ENCODE measurements at places on chromosomes 4 and X.

GRCh38 chr4:158801677-158802076, 32.9 kb downstream of the FNIP2 start:
- no peak for DNase-seq

- no peak for DNase-seq
Measured at GRCh38 chrX:16664626-16665025, 14.7 kb downstream of the S100G start.

GRCh38 chrX:39957816-39958566, 139.8 kb downstream of the BCOR start:
- DNase-seq, result no peak

DNA sequence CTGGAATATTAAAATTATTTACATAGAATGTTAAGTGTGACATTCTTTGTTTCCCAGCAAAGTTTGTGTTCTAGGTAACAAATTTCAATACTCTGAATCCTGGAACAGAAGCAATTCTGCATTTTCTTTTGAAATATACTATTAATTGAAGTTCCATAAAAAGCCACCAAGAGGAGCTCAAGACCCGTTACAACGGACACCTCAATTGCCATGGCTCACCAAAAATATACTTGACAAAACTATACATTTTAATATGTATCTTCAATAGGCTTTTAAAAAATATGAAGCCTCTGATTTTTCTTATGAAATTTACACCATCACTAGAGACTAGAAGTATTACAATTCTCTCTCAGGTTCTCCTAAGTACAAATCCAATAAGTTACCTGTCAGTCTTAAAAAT, 111.4 kb downstream of the NYX start:
- DNase-seq, result no peak

- DNase-seq, result no peak
Measured at GRCh38 chr4:120856294-120856693, 66.2 kb downstream of the PRDM5 start.

DNA sequence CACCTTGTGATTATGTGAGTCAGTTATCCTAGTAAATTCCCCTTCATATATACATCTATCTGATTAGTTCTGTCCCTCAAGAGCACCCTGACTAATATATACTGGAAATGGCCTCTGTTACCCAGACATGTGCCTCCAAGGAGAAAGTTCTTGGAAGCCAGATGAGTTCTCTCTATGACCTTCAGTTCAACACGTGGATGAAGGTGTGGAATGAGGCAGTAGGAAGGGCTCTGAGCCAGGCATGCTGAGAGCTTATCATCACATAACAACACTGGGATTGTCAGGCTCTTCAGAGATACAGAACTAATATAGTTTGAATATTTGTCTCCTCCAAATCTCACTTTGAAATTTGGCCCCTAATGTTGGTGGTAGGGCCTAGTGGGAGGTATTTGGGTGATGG, 44.4 kb upstream of the DHRSX start:
- DNase-seq, result no peak

DNA sequence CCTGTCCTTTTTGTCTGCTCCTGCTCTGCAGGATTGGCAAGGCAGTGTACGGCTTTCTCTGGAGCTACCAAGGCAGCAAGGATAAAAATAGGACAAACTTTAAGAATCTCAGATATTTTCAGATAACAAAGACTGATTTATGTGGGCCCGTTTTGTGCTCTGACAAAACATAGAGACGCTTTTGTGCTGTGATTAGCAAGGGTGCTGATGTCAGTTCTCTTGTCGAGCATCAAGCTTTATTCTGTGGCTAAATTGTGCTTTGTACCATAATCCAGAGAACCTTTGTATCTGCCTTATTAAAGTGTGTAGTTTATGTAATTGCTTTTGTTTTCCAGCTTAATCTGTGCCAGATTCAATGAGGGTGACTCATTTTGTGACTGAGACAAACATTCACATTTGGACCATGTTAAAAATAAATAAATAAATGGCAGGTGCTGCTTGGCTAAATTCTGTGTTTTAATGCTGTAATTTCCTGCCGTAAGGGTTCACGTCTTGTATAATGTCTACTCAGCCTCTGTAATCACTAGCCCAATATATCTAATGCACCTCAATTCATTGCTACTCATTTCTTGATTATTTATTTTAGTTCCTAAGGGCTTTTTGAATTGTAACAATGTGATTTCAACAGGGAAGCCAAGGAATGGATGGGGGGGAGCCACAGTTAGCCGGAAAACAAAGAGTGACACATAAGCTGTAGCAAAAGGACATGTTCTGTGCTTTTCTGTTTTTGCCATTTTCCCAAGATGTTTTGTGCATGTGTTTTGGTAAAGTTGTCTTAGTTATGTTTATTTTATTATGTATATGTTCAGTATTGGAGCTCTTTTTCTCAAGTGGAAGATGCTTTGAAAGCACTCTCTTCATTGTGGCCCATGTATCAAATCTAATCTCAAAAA, 75.1 kb downstream of the GAB1 start:
- DNase-seq, result no peak

- DNase-seq, result no peak
Measured at GRCh38 chrX:55167124-55167803, 52.9 kb upstream of the PAGE5 start.

GRCh38 chr4:163818673-163819072, 324.2 kb downstream of the TMA16 start:
- no peak for DNase-seq

- no peak for DNase-seq
Measured at GRCh38 chrX:141220342-141221008, 21.8 kb downstream of the SPANXC start.

DNA sequence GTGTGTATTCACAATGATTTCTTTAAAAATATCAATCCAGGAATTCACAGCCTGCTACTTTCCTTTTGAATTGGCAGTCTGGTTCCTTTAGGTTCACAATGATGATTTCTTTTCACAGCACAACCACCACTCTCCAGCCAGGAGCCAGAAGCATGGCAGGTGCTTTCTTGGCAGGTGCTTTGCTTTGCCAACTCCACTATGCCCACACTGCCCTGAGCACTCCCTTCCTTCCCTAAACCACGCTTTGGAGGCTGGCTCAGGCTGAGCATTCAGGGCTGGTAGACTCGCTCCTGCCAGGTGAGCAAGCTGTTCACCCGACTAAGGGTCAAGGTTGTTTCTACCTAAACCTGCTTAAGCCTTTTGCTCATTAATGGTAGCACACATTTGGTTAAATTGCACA, 184.5 kb downstream of the SH3KBP1 start:
- DNase-seq, result no peak

- no peak for DNase-seq
Measured at GRCh38 chr4:39706334-39706733, 8.4 kb downstream of the UBE2K start.

- no peak for DNase-seq
Measured at GRCh38 chr4:119093042-119093827, 42.4 kb upstream of the MYOZ2 start.

- DNase-seq, result peak; percentile 32
Measured at GRCh38 chr4:23500894-23501449, 388.9 kb downstream of the PPARGC1A start.

DNA sequence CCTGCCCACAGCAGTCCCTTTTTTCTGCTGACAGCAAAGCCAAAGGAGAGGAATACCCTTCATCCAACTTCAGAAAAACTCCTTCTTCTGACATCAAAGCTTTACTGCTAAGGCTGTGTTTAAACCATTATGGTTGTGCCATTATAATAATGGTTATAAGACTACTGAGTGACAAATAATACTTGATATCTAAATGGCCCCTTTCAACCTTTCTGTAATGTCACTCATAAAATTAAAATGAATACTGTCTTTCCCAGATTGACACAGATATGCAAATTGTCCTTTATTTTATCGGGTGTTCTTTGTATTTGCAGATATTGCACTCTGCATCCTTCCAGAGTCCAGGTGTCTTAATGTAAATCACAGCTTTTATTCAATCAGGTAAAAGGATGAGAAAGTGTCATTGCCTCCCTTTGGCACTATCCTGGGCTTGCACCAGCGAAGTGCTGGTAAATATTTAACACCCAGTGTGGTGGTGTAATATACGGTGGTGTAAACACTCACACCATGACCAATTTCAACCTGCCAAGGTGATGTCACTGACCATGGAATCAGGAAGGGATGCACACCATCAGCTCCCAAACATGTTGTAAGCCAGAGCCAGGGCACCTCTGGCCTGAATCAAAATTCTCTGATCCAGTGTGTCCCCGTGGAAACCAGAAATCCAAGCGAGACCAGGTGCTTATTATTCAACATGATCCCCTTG, 139.4 kb upstream of the TENM3 start:
- DNase-seq, result no peak

DNA sequence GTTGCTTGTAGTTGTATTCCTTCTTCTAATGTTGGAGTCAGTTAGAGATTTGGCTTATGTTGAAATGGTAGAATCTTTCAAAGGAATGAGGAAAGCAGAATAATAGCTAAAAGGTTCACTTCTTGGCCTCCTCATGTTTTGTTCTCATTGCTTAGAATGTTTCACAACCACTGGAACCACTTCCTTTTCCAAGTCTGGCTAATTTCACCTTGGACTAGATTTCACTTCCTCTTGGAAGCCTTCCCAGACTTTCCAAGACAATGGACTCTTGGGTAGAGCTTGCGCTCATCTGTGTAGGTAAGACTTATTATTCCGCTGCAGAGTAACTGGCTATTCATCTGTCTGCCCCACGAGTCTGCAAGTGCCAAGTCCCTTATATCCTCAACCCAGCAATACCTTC, 8.3 kb downstream of the SPATA18 start:
- no peak for DNase-seq

- DNase-seq, result no peak
Measured at GRCh38 chrX:17052793-17053192, 106.3 kb downstream of the REPS2 start.
